ENCODE measurements at places on chromosomes 5 and 9.

DNA sequence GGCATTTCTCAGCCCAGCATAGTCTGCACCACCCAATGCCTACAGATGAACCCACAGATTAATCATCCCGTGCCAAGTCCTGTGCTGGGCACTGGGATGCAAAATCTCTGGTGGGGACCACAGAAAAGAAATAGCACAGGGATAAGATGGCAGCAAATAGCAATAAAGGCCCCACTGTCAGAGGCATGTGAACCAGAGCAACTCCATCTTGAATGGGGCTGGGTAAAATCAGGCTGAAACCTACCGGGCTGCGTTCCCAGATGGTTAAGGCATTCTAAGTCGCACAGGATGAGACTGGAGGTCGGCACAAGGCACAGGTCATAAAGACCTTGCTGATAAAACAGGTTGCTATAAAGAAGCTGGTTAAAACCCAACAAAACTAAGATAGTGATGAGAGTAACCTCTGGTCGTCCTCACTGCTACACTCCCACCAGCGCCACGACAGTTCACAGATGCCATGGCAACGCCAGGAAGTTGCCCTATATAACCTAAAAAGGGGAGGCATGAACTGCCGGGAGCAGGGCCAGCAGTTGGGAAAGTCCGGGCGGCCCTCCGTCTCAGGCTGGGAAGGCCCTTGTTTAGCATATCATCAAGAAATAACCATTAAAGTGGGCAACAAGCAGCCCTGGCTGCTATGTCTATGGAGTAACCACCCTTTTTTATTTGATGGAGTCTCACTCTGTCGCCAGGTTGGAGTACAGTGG is 65.2 kb downstream of the C9orf50 start:
- DNase-seq = no peak

DNA sequence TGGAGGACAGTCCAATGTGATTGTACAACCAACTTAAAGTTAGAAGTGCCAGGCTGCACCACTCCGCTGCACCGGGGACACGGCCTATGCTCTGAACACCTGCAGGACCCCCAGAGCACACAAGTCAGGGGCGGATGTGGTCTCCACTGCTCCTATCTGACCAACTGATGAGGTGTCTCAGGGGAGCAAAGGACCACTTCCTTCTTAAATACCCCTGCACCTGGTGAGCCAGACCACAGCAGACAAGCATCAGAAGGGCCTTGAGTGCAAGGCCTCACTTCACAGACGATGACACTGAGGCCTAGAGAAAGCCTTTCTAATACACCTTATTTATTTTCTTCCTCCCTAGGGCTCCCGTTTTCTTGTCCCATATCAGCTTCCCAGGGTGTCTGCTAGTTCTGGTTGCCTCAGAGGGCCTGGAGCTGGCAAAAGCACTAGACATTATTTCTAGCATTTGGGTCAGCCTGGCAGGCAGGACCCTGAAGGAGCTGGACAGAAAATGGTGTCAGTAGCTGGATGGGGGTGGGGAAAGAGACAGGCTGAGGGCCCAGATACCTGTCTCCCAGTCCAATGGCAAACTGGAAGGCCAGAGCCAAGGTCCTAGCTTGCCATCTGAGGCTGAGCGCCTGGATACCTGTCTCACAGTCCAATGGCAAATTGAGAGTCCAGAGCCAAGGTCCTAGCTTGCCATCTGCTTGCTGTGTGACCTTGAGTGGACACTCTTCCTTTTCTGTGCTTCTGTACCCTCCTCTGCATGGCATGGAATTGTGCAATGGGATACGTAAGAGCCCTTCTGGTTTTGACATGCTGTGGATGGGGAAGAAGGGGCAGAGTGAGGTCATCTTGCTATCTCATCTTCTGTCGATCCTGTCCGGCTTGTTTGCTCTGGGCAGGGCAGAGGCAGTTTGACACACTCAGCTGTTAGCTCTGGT is 9.0 kb downstream of the CCDC69 start:
- no peak for DNase-seq

DNA sequence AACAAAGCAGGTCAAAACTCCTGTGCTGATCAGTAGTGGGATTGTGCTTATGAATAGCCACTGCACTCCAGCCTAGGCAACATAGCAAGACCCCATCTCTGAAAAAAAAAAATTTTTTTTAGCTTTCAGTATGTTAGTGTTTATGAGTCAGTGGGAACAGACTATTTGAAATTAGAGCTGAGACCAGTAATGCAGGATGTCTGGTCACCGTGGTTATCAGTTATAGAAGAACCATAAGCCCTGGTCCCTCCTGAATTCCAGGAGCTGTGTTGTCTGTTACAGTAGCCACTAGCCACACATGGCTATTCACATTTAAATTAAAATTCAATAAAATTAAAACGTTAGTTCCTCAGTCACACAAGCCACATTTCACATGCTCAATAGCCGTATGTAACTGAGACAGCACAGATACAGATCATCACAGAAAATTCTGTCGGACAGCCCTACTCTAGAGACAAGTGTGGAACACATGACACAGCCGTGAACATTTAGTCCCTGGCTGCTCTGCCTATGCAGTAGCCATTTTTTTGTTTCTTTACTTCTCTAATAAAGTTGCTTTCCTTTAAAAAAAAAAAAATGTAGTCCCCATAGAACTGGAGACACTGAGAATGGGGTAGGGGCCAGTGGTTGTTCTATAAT is 96.1 kb upstream of the SAP30L start:
- DNase-seq = no peak

GRCh38 chr9:7315116-7315515 is 484.5 kb downstream of the DMAC1 start:
- DNase-seq = no peak

GRCh38 chr5:56561-57290 is 35.2 kb upstream of the PLEKHG4B start:
- no peak for DNase-seq

DNA sequence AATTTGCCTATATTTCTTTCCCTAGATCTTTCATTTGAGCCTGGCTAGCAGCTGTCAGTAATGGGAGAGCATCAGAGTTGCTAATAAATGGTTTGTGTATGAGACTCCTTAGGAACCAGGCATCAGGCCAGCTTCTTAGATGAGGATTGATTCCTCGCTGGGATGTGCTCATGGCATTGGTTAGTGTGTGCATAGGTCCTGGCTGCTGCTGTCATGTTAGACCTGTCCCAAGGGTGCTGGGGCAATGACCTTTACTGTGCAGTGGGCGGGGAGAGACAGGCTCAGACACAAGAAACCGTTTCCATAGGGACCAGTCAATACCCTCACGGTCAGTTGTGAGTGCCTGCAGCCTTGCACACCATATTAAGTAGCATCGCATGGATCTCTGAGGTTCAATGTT is 112.3 kb upstream of the NR3C1 start:
- no peak for DNase-seq

- peak; percentile 87 for DNase-seq
Observed at GRCh38 chr9:115353681-115354080, 235.7 kb upstream of the TNC start.

Measured in DMS79 treated with DMSO at 0.1 percent for 48 hours (cell line).